IMR-90 (cell line): ENCODE measurements at places on chromosomes 1 and 21. TPM values are rescaled to one million over a fixed set of nuclear protein-coding genes. Genes with fewer than 3 reads are reported as not detected.

The C1orf185 gene
- not detected in 2 replicates for polyA plus RNA-seq

The TTC4 gene
- polyA plus RNA-seq = 18.0 and 21.6 TPM in 2 replicates

The SLC5A3 gene
- 1.3 and 1.8 TPM in 2 replicates for polyA plus RNA-seq

DNA sequence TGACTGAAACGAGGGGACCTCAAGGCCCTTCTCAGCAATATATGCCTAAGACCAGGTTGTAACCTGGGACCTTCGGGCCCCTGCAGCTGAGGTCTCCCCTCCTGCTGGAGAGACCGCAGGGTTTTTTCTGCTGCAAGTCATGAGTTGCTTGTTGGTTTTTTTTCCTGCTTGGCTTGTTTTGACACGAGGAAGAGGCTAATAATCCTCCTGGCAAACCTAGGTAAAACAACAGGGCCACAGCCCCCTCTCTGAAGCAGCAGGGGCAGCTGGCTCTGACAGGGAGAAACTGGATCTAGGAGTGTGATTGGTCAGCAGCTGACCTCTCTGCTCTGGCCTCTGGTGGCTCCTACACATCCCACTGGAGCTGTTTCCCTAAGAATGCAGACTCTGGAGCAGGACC lies 69.0 kb downstream of the CD34 start:
- H3K27ac ChIP-seq = no peak overlapping the region
- no peak for DNase-seq
- no peak overlapping the region for H3K4me3 ChIP-seq
- H3K4me1 ChIP-seq = no peaks in the 10 kb centered on the region; the same call in 1 of the 2 replicates

GRCh38 chr1:246383239-246383589 lies 123.9 kb downstream of the SMYD3 start:
- H3K36me3 ChIP-seq = no peaks in the 10 kb centered on the region
- no peaks in the 10 kb centered on the region for H3K4me1 ChIP-seq
- no peak overlapping the region for H3K4me3 ChIP-seq
- H3K27me3 ChIP-seq = no peaks in the 10 kb centered on the region
